ENCODE measurements at places on chromosomes 6 and 20.

GRCh38 chr6:152129691-152130151 lies 322.2 kb downstream of the ESR1 start:
- no peak for DNase-seq

DNA sequence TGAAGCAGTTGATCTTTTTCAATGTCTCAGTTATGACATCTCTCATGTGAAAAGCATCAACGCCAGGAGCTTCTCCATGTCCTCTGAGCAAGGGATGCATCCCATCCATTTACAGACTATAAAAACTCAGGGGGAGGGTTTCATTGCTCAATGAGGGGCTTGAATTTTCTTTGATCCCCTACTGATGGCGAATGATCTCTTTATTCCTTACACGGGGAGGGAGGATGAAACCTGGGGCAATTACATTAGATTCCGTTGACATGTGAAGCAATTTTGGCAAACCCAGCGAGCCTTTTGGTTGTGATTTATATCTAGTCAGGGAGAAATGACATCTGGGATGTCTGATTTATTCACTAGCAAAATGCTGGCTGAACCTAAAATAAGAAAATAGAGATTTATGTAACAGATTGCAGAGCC lies 268.9 kb downstream of the HIVEP2 start:
- DNase-seq = no peak

DNA sequence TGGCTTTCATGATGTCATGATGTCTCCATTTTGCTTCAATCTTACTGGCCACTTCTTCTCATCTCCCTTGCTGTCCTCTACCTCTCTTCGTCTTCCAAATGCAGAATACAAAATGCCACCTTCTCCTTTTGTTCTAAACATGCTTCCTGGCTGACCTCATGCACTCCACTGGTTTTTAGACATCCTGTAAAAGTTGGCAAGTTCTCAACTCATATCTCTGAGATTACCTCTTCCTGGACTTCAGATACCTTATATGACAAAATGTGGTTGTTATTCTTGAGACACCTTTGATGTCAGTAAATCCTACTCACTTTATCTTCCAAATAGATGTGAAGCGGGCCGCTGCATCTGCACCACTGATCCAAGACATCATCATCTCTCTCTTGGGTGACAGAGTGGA lies 212.7 kb upstream of the FOXA2 start:
- DNase-seq = no peak

GRCh38 chr20:31595654-31596411 lies 9.3 kb upstream of the ID1 start:
- no peak for DNase-seq

DNA sequence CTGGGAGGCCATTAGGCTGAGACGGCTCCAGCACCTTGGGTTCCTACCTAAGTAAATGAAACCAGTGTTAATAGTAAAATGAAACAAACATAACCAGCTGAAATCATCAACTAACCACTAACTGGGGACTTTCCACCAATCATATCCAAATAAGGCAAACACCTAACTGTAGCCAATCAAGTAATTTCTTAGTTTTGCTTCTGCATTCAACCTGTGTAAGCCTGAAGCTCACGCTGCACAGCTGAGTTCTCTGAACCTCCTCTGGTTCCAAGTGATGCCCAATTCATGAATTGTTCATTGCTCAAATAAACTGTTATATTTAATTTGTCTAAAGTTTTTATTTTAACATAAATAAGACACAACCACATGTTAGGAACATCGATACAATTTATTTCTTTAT lies 22.5 kb downstream of the KLHL32 start:
- DNase-seq = peak; percentile 72

- no peak for DNase-seq
Observed at GRCh38 chr6:135475292-135475886, 22.2 kb downstream of the AHI1 start.

- DNase-seq = no peak
Observed at GRCh38 chr6:126812651-126813050, 305.8 kb upstream of the RSPO3 start.

- no peak for DNase-seq
Observed at GRCh38 chr6:81049425-81050042, 702.9 kb downstream of the TENT5A start.

DNA sequence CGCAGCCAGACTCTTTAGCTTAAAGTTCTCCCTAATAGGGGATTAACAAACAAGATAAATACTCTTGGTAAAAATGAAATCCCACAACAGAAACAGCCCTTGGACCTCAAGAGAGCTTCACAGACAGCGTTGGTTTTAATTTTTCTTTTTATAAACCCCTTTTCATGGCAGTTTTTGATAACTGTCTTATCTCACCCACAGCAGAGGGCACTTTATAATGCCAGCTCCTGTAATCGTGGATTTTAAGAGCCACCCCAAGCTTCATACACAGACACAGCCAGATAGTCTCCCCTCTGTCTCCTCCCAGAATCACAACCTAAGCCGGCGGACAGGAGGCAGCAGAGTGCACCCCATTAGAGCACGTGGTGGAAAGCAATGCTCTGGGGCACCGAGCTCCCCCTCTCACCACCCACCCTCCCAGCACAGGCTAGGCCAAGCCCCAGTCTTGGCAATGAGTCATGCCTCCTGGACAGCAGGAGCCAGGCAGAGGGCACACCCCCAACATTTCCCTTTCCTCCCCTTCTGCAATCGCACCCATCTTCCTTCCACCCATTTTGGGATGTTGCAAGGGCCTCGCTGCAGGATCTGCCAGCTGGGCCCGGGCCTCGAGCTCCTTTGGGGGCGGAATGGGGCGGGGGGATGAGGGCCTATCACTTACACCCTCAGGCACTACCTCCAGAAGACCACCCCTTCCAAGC lies 2.4 kb downstream of the JAG1 start:
- peak; percentile 85 for DNase-seq

DNA sequence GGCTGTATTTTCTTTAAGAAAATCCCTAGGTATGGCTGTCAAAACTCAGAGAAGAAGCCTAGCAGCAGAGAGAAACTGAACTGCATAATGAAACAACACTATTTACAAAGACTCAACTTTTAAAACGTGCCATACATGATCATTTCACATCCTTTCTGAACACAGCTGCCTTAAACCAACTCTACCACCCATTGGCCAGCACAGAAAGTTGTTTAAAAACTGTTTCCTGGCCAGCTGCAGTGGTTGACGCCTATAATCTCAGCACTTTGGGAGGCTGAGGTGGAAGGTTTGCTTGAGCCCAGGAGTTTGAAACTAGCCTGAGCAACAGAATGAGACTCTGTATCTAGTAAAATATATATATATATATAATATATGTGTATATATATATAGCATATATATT lies 336.4 kb upstream of the SOX4 start:
- DNase-seq = peak; percentile 20

DNA sequence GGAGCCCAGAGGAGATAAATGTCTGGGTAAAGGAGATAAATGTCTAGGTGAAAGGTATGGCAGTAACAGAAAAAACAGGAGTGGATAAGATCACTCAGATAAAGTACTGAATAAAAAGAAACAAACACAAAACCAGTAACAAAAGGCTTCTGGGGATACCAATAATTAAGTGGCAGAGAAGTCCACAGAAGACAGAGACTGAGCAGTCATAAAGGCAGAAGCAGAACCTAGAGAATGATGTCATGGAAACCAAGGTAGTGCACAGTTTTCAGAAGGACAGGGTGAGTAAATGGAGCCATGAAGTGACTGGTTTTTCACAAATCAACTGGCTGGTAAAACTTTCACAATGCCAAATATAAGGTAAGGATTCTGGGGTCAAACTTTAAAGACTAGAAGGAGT lies 80.9 kb upstream of the PLN start:
- peak; percentile 13 for DNase-seq

DNA sequence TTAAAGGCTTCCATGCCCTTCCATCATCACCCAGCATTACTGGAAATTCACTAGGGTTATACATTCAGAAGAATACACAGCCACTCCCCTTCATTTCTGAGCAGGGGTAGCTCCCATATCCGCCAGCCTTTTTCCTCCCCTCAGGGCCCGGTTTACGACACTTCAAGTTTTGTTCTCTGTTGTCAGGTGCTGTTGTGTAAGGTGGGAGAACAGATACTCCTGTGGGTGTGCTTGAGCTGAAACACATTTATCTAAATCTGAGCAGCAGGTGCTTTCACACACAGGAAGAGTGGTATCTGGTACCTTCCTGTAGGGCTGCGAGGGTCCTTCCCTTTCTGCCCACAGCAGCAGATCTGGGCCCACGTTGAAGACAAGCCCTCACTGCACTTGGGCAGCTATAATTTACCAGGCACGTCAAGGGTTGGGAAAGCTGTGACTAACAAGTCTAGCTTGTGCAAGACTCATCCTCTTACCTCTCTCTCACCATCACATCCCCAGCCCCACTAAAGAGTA lies 215.8 kb upstream of the RREB1 start:
- DNase-seq = no peak

- DNase-seq = peak; percentile 72
Observed at GRCh38 chr20:17843246-17844132, 125.1 kb downstream of the SNX5 start.

- no peak for DNase-seq
Observed at GRCh38 chr6:90168693-90169131, 127.9 kb downstream of the BACH2 start.

GRCh38 chr20:21203088-21203656 lies 77.3 kb downstream of the KIZ start:
- DNase-seq = no peak

GRCh38 chr20:52269321-52269720 lies 77.7 kb upstream of the ZFP64 start:
- no peak for DNase-seq

DNA sequence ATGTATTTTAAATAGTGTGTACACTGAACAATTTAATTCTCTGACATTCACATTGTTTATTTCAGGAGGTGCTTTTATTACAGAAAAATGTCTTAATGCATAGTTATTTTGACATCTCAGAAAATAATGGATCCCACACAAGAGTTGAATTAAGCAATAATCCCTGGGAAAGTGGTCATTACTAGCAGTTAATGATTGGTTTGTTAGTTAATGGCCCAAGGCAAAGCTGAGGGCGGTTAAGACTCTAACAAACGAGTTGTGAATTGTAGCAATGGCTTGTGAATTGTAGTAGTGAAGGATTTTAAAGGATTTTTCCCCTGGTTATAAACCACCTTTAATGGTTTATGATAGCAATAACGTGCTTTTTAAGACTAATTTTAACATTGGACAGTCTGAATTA lies 1316.0 kb upstream of the GJE1 start:
- DNase-seq = no peak

GRCh38 chr6:77773157-77773822 lies 120.5 kb downstream of the MEI4 start:
- no peak for DNase-seq

- DNase-seq = no peak
Observed at GRCh38 chr6:157089258-157089657, 234.1 kb downstream of the TMEM242 start.

- no peak for DNase-seq
Observed at GRCh38 chr6:127538750-127539264, 19.7 kb upstream of the MTCL3 start.

DNA sequence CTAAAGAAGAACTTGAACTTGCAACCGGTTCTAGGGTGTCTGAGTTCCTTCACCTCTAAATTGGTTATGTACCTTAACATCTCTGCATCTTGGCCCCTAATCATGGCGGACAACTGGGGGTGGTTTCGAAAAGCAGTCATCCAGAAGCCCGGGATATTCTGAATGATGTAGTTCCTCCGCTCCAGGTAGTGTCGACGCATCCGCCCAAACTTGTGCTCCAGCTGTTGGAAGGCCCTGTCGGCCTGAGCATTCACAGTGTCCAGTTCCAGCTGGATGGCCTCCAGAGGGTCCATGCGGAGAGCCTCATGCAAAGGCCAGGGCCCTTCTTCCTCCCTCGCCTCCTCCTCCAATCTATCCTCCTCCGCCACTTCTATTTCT lies 887 bp downstream of the TSPYL1 start:
- DNase-seq = peak; percentile 36

Measured in GM12865 (cell line).